ENCODE measurements at places on chromosomes 5 and 9.

DNA sequence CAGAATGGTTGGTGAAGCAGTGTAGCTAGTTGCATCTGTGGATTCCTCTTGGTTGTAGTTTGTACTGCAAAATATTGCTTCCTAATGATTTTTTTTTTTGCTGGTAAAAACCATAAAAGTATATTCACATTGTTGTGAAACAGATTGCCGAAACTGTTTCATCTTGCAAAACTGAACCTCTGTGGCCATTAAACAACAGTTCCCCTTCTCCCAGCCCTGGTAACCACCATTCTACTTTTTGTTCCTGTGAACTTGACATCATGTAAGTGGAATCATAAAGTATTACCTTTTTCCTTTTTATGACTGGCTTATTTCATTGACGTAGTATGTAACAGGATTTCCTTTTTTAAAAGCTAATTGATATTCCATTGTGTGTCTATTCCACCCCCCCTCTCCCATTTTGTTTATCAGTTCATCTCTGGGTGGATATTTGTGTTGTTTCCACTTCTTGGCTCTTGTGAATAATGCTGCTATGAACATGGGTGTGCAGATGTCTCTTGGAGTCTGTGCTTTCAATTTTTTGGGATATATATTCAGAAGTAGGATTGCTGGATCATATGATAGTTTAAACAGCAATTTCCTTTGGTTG is 11.8 kb downstream of the SUB1 start:
- DNase-seq: no peak

DNA sequence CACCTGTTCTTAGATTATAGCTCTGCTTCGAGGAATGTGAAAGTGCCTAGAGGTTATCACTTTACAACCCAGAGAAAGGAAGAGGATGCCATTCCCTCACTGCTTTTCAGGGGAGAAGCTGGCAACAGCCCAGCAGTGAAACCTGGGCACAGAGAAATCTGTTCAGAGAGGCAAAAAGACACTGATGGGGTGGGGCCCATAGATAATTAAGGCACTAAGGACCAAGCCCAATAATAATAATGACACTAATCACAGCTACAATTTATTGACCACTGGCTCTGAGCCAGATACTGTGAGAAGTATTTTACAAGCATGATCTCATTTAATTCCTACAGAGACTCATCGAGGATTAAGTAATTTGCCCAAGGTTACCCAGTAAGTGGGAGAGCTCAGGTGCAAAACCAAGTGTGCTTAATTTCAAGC is 168.3 kb downstream of the PIK3R1 start:
- no peak for DNase-seq

GRCh38 chr9:81103597-81104471 is 585.5 kb downstream of the TLE1 start:
- DNase-seq: no peak

DNA sequence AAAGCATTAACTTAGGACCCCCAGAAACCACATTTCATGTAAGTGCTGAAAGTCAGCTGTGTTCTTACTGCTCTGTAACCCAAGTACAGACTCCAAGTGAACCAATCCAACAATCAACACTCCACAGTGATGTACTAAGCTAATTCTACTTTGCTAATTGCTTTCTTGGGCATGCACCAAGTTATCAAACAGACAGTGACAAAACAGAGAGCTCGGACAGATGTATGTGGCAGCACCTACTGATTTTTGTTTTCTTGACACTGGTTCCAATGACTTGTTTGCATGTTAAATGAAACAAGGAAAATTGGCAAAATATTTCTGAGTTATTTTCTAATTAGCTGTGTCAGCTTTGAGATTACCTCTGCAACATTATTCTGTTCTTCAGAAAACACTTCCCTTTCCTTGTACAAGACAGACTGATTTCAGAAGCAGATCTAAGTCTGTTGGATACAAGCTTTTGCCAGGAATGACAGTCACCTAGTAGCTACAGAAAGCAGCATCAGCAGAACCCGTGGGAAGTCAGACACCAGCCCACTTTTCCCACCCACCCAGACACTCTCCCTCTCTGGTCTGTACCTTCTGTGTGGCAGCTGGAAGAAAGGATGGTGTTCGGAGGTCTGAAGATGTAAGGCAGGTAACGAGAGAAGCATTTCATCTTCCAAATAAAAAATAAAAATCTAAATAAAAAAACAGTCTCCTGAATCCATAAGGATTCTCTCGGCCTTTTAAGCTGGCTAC is 176.7 kb upstream of the PPP2R2B start:
- DNase-seq: no peak

DNA sequence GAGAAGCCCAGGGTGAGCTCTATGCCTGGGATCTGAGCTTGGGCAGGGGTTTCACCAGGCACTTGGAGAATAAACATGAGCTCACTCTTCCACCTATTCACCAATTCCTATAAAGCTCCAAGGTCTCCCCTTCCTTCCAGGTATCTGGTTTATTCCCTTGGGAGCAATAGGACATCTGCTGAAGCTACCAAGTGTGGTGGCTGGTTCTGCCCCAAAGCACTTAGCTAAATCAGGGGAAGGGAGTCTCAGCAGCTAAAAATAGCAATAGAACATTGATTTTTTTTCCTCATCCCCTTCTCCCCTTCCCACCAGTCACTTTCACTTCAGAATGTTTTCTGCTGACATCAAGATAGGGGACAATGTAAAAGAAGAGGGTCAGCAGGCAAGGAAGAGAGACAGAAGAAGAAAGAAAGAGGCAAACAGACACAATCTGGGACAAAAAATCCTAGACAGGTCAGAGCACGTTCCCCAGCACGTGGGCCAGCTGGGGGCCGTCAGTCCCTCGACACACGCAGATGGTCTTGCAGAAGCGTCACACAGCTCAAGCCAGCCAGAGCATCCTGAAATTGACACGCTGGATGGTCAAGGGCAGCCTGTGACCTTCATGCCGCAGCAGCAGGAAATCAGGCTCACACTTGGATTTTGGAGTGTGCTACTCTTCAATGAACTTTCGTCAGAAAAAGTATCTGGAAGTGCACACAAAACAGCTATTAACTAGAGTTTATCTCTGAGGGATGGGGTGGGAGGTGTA is 176.0 kb downstream of the ZNF608 start:
- no peak for DNase-seq

- no peak for DNase-seq
Observed at GRCh38 chr5:173163219-173163618, 18.9 kb downstream of the BNIP1 start.

- no peak for DNase-seq
Observed at GRCh38 chr5:143740956-143741355, 71.0 kb upstream of the HMHB1 start.

DNA sequence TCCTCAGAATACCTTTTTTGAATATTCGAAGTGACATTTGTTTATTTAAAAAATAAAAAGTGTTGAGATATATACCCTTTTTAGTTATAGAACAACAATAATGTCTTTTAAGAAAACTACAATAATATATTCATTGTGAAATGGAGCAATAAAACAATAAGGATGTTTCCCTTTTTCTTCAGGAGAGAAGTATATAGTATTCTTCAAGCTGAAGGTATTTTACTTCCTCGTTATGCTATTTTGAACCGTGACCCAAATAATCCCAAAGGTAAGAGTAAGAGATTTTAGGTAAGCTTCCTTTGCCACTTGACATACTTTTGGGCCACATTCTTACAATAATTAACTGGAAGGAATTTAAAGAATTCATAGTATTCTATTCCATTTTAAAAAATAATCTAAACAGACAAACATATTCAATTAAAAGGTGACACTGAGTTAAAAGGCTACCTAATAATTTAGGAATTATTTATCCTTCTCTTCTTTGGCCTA is 18.1 kb downstream of the PPIP5K2 start:
- DNase-seq: no peak

DNA sequence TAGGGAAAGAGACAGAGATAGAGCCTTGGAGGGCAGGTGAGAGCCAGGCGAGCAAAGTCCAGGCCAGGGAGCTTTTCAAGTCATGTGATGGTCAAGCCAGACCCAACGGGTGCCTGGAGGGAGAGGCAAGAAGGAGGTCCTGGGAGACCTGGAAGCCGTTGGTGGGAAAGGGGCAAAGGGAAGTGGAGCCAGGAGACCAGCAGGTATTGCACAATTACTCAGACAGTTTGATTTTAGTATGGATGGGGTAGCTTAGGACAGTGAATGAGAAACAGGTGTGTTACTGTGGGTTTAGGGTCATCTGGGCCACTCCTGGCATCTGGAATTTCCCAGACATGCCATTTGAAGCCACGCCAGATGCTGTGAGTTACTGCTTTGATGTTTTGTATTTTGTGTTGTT is 5.1 kb downstream of the SECISBP2 start:
- DNase-seq: no peak

DNA sequence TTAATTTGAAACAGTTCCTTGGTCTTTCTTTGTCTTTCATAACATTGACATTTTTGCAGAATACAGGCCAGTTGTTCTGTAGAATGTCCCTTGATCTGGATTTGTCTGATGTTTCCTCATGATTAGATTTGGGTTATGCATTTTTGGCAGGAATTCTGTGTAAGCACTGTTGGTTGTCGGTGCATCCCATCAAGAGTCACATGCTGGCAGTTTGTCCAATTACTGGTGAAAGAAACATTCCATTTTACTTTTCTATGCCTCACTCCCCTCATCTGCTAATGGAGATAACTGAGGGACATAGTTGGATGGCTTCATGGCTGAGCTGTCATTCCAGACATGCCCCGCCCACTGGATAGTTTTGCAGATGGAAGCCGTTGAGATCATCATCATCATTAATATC is 7.6 kb upstream of the ZNF618 start:
- DNase-seq: no peak

GRCh38 chr5:135706893-135707292 is 127.6 kb upstream of the SLC25A48 start:
- no peak for DNase-seq

GRCh38 chr9:132150256-132150655 is 11.6 kb upstream of the NTNG2 start:
- no peak for DNase-seq

DNA sequence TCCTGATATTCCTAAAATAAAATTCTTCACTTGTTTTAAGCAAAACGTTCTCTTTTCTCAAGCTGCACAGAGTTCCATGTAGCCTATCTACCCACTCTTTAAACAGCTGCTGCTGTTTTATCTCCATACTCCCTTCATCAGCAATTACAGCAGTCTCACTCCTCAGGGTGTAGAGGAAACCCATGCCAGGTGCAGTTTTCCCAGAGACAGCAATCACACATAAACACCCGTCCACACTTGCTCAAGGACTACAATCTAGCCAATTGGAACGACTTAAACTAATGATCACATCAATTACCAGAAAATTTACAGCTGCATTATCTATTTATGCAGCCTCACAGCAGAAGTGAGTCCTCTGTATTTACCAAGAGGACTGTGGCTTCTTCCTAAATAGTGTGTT is 141.7 kb downstream of the HTR1A start:
- DNase-seq: no peak

- DNase-seq: no peak
Observed at GRCh38 chr5:98296426-98296825, 477.0 kb upstream of the RGMB start.

GRCh38 chr5:121885630-121886029 is 33.9 kb downstream of the FTMT start:
- no peak for DNase-seq

GRCh38 chr5:119353686-119354366 is 2.0 kb upstream of the TNFAIP8 start:
- no peak for DNase-seq

GRCh38 chr5:171659896-171660295 is 125.7 kb upstream of the SMIM23 start:
- DNase-seq: no peak

DNA sequence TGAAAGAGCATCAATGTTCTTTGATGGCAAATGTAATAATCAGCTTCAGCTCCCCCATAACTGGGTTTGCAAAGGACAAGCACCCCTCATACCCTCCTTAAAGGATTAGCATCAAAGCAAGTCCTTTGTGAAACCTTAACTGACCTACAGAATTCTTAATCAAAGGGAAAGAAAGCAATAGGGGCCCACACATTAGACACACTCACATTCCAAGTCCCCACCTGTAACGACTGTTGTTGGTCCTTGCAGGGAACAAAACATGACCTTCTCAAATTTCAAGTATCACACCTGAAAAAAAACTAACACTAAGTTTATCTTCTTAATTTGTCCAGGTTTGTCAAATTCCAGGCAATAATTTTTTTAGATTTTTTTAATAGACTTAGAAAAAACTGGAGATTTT is 32.6 kb downstream of the TTC39B start:
- DNase-seq: no peak

GRCh38 chr9:22423566-22423965 is 23.1 kb upstream of the DMRTA1 start:
- DNase-seq: no peak

DNA sequence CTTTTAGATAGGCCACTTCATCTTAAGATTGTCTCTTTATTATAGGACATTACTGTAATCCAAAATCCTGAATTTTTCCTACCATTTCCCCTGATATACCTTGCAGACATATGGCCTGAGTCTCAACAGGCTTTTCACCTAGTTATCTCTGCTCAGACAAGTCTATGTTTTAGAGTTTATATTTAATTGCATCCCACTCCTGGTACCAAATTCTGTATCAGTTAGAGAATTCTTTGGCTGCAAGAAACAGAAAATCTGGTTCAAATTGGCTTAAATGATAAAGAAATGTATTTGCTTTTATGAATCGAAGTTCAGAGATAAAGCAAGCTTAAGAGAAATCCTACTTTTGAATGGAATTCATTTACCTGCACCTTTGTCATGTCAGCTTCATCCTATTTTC is 102.2 kb upstream of the OSMR start:
- DNase-seq: no peak

DNA sequence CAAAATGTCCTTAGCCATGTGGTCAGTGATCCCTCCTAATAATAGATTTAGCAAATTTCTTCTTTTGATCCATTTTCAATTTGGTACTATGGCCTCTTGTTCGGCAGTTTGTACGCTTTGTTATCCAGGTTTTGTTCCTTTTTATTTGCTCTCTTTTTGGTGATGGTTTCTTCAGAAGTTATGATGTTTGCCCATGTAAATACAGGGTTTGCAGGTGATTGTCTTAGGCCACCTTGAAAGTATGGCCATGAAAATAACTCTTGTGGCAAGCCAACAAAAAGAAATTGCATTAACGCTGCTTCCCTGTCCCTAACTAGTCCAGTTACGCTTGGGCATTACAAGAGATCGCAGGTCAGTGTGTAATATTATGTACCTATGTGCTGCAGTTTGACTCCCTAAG is 8.6 kb downstream of the GPR151 start:
- DNase-seq: no peak
